Body of pancreas (tissue), 4 donors: ENCODE measurements at places on chromosomes 2 and 18.

- peaks cover 61% of the 10 kb centered on the region for H3K4me1 ChIP-seq
- no peaks in the 10 kb centered on the region for H3K27me3 ChIP-seq
- no peak overlapping the region for H3K4me3 ChIP-seq
- DNase-seq = peak; percentile 85
- H3K27ac ChIP-seq = peak overlapping the region; percentile 92
- no peaks in the 10 kb centered on the region for H3K36me3 ChIP-seq
Measured at GRCh38 chr2:240565333-240566202, 2.7 kb upstream of the RNPEPL1 start.

DNA sequence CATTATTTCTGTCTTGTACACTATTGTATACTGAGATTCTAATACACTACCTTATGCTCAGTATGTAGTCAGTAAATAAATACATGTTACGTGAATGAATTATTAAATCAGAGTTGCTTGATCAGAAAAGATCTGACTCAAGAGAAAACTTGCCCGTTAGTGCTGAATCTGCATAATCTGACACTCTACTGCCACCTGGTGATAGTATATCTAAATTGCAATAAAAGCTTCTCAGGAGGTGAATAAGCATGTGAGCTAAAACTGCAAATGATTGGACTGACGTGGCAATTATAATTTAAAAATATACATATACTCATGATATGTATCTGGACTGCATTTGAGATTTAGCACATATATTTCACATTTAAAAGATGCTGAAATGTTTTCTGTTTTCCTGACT is 70.4 kb downstream of the KIAA1328 start:
- no peak for DNase-seq
- no peaks in the 10 kb centered on the region for H3K4me1 ChIP-seq
- H3K36me3 ChIP-seq = no peaks in the 10 kb centered on the region
- no peaks in the 10 kb centered on the region for H3K27me3 ChIP-seq

DNA sequence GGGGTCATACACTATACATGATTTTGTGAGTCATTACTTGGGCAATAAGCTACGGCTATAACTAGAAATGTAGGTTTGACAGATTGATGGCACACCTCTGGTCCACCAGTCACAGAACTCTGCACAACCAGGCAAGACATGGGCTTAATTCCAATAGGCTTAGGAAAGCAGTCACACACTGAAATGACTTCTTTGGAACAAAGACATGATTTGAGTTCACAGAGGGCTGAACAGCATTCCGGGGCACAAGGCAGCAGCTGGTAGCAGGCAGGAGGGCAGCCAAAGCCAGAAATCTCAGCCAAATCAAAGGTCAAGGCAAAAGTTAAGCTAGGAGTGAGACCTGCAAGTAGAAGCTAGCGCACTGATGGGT is 27.4 kb downstream of the FABP1 start:
- no peak overlapping the region for H3K4me3 ChIP-seq
- no peaks in the 10 kb centered on the region for H3K4me1 ChIP-seq
- no peak overlapping the region for H3K27ac ChIP-seq
- no peaks in the 10 kb centered on the region for H3K36me3 ChIP-seq

GRCh38 chr18:41216341-41217003 is 738.6 kb upstream of the PIK3C3 start:
- no peak overlapping the region for H3K27ac ChIP-seq
- no peak for DNase-seq
- H3K4me1 ChIP-seq = no peaks in the 10 kb centered on the region
- H3K27me3 ChIP-seq = no peaks in the 10 kb centered on the region

- no peak overlapping the region for H3K4me3 ChIP-seq
- H3K27me3 ChIP-seq = no peaks in the 10 kb centered on the region
- no peaks in the 10 kb centered on the region for H3K36me3 ChIP-seq
- DNase-seq = no peak
- H3K27ac ChIP-seq = no peak overlapping the region
- no peaks in the 10 kb centered on the region for H3K4me1 ChIP-seq
Measured at GRCh38 chr2:227655454-227655853, 11.2 kb upstream of the SCYGR5 start.

DNA sequence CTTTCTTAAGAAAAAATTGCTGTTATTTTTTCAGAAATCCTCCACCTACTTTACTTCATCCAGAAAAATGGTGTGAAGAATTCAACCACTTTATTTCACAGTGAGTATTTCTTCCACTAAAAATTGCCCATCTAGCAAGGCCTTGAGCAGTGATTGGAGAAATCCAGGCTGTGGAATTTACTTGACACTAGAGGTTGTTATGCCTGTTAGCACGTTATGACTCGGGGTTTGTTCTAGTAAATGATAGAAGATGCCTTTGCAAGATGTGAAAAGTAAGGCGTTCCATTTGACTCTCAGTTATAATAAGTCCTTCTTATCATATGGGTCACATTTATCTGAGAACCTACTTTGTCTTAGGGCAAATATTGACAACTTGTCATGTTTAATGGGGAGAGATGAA is 157.4 kb downstream of the MYO3B start:
- no peak overlapping the region for H3K4me3 ChIP-seq
- DNase-seq = no peak
- no peak overlapping the region for H3K27ac ChIP-seq

DNA sequence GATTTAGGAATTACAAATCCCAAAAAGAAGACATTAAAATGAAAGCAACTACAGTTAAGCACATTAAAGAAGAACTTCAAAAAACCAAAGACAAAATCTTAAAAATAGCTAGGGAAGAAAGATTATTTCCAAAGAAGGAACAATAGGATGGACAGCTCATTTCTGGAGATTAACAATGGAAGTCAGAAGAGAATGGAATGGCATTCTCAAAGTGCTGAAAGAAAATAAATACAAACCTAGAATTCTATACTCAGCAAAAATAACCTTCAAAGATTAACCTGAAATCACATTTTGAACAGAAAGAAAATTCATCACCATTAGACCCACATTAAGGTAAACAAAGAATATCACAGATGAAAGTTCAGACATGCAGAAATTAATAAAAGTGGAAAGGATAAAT is 229.2 kb downstream of the HDAC4 start:
- H3K27me3 ChIP-seq = no peaks in the 10 kb centered on the region
- no peak overlapping the region for H3K27ac ChIP-seq
- peaks cover 1% of the 10 kb centered on the region for H3K36me3 ChIP-seq
- no peak for DNase-seq
- H3K4me1 ChIP-seq = no peaks in the 10 kb centered on the region
- H3K4me3 ChIP-seq = no peak overlapping the region

GRCh38 chr18:3498698-3499471 is 48.9 kb downstream of the TGIF1 start:
- peaks cover 10% of the 10 kb centered on the region for H3K27me3 ChIP-seq
- H3K27ac ChIP-seq = no peak overlapping the region
- no peak overlapping the region for H3K4me3 ChIP-seq
- peak; percentile 25 for DNase-seq
- no peaks in the 10 kb centered on the region for H3K4me1 ChIP-seq
- H3K36me3 ChIP-seq = no peaks in the 10 kb centered on the region

DNA sequence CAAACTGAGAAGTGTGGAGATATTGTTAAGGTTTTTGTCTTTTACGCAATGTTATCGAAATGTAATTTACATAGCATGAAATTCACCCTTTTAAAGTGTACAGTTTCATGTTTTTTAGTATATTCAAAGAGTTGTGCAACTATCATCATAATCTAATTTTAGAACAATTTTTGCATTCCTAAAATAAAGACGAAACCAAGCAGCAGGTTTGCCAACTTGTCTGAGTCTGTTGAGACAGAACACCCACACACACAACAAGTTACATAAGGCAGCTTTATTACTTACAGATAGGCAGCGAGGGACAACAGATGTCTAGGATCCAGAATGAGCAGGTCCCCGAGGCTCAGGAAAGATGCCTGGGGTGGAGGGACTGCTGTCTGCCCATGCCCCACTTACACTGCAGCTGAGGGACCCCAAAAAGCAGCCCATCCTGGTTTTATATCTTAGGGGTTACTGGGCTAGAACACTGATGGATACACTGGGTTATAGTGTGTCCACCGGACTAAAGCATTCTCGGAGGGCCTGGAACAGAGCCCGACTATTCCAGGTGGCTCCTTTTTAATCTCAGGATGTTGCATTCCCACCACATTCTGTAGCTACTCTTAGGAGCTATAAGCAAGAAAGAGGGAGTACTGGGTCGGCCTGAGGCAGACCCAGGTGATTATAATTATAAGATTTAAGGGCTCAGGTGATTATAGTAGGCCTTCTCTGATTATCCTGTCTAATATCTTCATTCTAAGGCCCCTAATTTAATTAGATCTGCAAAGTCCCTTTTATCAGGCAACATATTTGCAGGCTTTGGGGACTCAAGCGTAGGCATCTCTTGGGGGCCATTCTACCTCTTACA is 150.2 kb upstream of the DOK6 start:
- no peaks in the 10 kb centered on the region for H3K36me3 ChIP-seq
- H3K4me1 ChIP-seq = no peaks in the 10 kb centered on the region
- no peak overlapping the region for H3K4me3 ChIP-seq
- no peaks in the 10 kb centered on the region for H3K27me3 ChIP-seq

DNA sequence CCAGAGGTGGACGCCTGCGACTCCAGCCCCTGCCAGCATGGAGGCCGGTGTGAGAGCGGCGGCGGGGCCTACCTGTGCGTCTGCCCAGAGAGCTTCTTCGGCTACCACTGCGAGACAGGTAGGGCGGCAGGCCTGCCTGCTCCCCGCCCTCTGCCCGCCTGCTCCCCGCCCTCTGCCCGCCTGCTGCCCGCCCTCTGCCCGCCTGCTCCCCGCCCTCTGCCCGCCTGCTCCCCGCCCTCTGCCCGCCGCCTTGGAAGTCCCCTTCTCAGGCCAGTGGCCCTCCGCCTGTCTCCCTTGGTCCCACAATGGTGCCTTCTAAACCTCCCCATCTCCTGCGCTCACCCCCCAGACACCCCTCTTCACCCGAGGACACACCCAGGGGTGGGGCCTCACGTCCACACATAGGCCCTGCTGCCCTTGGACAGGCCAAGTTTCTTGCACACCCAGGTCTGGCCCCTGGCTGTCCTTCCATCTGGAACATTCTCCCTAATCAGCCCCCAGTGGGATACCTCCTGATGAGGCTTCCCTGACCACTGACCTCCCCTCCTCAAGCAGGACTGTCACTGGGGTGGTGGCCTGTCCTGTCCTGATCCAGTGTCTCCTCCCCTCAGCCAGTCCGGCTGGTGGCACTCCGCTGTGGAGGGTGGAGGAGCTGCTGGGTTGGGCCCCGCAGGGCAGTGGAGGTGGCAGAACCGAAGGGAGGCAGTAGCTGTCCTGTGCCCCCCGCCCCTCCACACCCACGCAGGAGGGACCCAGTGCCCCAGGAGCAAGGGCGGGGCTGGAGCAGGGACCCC is 37.9 kb downstream of the MTERF4 start:
- DNase-seq = peak; percentile 78
- peak overlapping the region; percentile 0 for H3K4me3 ChIP-seq
- no peaks in the 10 kb centered on the region for H3K36me3 ChIP-seq
- H3K27me3 ChIP-seq = no peaks in the 10 kb centered on the region
- peak overlapping the region; percentile 58 for H3K27ac ChIP-seq
- peaks cover 18% of the 10 kb centered on the region for H3K4me1 ChIP-seq

DNA sequence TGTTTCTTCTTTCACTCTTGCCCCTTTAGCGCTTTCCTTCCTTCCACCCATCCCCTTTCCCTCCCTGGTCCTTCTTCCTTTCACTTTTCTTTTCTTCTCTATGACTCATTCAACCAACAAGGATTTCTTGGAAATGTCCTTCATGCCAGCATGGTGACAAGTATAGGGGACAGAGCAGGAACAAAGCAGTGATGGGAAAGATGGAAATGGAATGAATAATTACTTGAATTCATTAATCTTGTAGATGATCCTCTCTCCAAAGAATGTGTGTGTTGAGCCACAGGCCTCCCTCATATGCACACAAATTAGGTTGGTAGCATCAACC is 1.5 kb downstream of the VAMP5 start:
- DNase-seq = no peak
- H3K36me3 ChIP-seq = peaks cover 4% of the 10 kb centered on the region
- H3K27me3 ChIP-seq = no peaks in the 10 kb centered on the region

GRCh38 chr2:234377761-234378391 is 119.0 kb downstream of the ARL4C start:
- H3K36me3 ChIP-seq = no peaks in the 10 kb centered on the region
- no peak for DNase-seq
- H3K4me3 ChIP-seq = no peak overlapping the region
- no peak overlapping the region for H3K27ac ChIP-seq
- no peaks in the 10 kb centered on the region for H3K4me1 ChIP-seq
- H3K27me3 ChIP-seq = no peaks in the 10 kb centered on the region

- no peaks in the 10 kb centered on the region for H3K4me1 ChIP-seq
- DNase-seq = no peak
- H3K27me3 ChIP-seq = no peaks in the 10 kb centered on the region
- H3K27ac ChIP-seq = no peak overlapping the region
Measured at GRCh38 chr2:162197069-162197825, 45.2 kb upstream of the GCG start.

- no peaks in the 10 kb centered on the region for H3K36me3 ChIP-seq
- no peak overlapping the region for H3K4me3 ChIP-seq
Measured at GRCh38 chr2:238228700-238229099, 11.1 kb downstream of the HES6 start.

DNA sequence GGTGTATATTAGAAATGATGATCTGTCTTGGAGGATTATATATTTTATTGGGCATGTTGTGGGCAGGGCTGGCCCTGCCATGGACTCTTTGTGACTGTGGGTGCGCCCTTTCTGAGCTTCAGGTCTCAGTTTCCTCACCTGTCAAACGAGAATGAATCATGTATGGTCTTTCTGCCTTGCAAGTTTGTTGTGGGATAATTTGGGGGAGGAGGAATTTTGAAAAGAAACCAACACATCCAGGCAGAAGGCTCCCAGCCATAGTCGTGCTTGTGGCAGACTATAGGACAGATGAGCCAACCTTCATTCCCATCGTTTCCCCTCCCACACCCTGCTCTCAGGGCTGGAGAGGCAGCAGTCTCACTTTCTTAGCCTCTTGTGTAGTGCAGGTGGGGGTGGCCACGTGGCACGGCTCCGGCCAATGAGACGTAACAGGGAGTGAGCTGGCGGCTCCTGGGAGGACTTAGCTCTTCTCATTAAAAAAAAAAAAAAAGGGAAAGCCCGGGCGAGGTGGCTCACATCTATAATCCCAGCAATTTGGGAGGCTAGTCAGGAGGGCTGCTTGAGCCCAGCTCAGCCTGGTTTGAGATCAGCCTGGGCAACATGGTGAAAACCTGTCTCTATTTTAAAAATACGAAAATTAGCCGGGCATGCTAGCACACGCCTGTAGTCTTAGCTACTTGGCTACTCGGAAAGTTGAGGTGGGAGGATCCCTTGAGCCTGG is 63.1 kb downstream of the RHOB start:
- no peaks in the 10 kb centered on the region for H3K4me1 ChIP-seq
- H3K27ac ChIP-seq = no peak overlapping the region
- no peaks in the 10 kb centered on the region for H3K27me3 ChIP-seq
- H3K36me3 ChIP-seq = no peaks in the 10 kb centered on the region

DNA sequence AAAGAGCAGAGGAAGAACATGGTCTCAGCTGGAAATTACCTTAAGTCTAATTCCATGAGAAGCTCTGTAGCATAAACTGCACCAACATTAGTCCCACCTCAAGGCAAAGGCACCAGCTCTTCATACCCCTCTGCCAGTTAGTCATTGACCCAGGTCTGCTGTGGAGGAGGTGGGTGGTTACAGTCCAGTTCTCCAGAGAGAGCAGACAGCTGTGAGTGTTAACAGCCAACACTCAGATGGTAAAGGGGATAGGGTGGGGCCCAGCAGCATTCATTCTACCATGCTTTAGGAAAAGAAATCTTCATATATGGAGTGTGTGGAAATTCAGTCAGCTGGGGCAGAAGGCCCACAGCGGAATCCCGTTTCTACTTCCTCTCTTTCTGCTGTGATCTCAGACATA is 159.7 kb upstream of the FBXO11 start:
- no peaks in the 10 kb centered on the region for H3K27me3 ChIP-seq
- H3K4me3 ChIP-seq = no peak overlapping the region
- no peak overlapping the region for H3K27ac ChIP-seq
- no peak for DNase-seq

- no peak overlapping the region for H3K27ac ChIP-seq
- no peaks in the 10 kb centered on the region for H3K36me3 ChIP-seq
- no peak for DNase-seq
- no peak overlapping the region for H3K4me3 ChIP-seq
- H3K27me3 ChIP-seq = no peaks in the 10 kb centered on the region
Measured at GRCh38 chr2:240160291-240161086, 20.0 kb upstream of the OTOS start.
